ENCODE measurements at places on chromosomes 12 and 14.

DNA sequence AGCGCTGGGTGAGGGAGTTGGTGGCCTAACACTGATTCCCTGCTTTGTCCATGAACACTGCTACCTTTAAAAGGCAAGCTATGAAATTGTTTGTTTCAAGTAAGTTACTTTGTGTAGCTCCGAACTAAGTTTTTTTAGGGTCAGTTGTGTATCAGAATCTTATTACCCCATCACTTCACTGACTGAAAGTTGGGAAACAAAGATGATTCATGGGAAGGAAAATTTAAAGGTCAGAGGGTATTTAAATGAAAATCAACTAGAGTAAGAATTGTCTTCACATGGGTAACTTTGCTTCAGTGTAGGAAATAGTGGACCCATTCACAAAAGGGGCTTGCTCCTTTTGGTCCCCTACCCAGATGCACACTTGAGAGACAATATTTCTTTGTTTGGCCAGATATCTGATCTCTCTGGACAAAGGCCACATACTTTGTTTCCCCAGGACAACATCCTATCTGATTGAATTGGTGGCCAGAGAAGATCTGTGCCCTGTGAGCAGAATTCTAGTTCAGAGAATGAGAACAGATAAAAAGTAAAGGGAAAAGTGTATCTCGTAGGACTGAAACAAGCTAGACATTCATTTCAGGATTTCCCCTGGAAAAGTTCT lies 53.5 kb downstream of the RAB35 start:
- no peak for DNase-seq

DNA sequence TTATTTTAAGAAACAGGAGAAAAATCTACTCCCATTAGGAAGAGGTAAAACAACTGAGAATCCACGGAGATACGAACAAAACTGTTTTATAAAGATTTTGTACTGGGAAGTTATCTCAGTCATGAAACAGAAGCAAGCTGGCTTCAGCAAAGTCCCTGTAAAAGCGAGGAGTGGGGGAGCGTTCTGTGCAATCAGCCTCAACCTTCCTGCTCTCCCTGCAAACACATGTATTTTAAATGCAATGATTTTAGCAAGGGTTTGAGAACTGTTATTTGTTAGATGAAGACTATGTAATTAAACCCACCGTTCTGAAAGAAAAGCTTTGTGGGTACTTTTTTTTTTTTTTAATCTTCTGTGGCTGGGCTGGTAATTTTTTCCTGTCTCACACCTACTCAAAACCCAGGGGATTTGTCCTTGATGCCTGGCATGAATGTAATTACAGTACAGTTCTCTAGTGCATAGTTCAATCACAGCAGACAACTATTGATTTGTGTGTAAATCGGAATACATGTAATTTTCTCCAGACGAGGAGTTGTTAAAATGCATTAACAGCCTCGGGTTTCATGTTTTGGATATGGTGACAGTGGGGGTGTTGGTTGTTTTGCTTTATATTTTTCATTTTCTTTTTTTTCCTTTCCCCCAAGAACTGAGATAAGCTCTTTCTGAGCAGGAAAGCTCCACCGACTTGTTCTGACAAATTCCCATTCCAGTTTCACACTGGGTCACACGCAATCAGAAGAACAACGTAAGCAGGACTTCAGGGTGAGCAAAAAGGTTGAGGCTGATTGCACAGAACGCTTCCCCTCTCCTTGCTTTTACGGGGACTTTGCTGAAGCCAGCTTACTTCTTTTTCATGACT lies 153.6 kb downstream of the PHLDA1 start:
- DNase-seq, result no peak

- DNase-seq, result no peak
Measured at GRCh38 chr12:25985316-25986175, 27.1 kb downstream of the RASSF8 start.

- no peak for DNase-seq
Measured at GRCh38 chr12:28824193-28824846, 324.8 kb upstream of the FAR2 start.

GRCh38 chr14:77868552-77869285 lies 68.8 kb downstream of the ADCK1 start:
- no peak for DNase-seq

DNA sequence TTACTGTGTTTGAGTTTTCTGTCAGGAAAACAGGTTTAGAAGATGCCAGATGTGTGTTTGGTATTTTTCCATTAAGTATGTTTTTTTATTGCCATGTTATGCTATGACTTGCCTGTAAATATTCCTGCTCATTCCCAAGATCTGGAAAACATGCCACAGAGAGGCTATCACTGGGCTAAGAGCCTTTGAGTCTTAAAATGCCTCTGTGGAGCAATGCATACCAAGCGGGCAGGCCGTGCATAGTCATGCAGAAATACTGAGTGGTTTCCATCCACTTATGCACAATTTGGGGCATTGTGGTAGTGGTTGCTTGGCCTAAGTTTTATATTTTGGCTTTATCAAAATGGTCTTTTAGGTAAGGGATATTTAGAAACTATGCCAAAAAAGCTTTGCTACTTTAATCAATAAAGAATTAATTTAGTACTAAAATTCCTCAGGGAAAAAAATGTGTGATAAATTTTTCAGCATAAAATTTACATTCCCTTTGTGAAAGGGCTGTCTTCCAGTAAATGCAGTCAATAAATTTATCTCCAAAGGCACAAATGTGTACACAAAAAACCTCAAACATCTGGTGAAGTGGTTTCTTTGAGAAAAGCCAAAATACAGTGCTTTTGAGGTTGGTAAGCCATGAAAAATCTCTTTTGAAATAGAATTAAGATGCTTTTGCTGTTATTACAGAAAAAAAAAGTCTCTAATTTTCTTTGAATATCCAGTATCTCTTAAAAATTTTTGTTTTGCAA lies 341.3 kb upstream of the FBXO33 start:
- no peak for DNase-seq

DNA sequence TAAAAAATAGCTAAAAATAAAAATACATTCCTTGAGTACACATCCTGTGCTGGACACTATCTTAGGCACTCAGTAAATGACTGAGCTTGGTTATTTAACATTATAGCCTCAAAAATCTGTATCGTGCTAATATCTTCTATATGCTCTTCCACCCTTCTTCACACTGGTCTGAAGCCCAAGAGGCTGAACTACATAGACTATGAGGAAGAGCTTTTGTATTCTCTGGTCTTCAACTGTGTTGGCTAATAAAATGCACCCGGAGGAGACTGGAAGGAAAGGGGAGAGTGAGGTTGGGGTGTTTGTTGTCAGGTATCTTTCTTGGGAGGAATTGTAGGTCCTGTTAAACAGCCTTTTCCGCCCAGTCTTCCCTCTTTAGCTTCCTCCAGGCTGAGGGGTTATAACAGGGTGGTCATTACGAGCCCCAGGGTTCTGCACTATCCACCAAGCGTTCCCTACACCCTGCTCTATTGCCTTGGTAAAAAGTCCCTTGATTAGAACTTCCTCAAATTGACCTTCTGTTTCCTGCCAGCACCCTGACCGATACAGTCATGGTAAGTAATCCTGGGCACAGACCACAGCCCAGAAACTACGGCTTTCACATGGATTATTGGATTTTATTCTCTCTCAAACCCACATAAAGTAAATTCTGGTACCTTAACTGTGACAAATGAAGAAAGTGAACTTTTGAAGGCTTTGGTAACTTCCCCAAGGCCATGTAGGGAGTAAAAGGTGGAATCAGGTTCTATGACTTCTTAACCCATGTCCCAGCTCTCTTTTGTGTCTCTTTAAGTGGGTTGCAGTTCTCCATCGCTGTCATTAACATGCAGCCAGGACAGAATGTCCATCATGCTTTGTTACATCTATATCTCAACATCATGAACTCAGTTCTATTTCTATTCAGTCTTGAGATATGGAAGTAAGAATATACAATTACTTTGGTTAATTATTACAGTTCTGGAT lies 71.3 kb downstream of the PTHLH start:
- no peak for DNase-seq

GRCh38 chr12:122411537-122411936 lies 10.9 kb downstream of the CLIP1 start:
- DNase-seq, result no peak

- DNase-seq, result no peak
Measured at GRCh38 chr12:71060426-71060825, 97.4 kb downstream of the TSPAN8 start.

DNA sequence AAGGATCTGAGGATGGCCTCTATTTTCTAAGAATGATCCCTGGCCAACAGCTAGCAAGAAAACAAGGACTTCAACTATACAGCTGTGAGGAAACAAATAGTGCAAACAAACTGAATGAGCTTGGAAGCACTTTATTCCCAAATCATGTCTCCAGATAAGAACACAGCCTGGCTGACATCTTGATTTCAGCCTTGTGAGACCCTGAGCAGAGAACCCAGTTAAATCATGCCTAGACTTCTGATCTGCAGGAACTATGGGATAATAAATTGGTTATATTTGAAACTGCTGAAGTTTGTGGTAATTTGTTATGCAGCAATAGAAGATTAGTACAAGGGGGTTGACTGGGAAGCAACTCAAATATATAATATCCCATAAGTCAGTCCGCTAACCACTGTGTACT lies 183.9 kb upstream of the BMP4 start:
- DNase-seq, result no peak

All from GM19239 (cell line).